Progenitor cell of endocrine pancreas (in vitro differentiated cells): ENCODE measurements at places on chromosomes 16 and 17. TPM values are rescaled to one million over a fixed set of nuclear protein-coding genes. Genes with fewer than 3 reads are reported as not detected.

GRCh38 chr17:48483471-48484131 is 47.2 kb downstream of the HOXB1 start:
- DNase-seq, result no peak

- DNase-seq, result no peak
Observed at GRCh38 chr17:48016112-48016511, 21.5 kb downstream of the COPZ2 start.

GRCh38 chr16:31880322-31880979 is 6.8 kb downstream of the ZNF267 start:
- no peak for DNase-seq

DNA sequence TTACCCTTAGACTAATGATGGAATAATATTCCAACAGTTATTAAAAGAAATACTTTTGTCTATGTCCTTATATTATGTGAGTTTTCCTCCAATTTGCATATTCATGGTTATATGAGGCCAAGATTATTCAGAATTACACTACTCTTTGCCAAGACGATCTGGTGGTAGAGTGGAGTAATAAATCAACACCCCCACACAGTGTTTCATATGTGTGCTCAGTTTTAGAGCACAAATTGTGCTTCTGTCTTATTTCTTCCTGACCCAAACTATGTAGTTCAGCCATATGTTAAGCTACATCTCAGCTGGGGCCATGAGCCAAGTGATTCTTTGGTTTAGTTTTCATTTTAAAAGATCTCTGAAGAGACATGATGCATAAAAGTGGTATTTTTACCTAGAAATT is 26.9 kb upstream of the PPM1E start:
- no peak for DNase-seq

DNA sequence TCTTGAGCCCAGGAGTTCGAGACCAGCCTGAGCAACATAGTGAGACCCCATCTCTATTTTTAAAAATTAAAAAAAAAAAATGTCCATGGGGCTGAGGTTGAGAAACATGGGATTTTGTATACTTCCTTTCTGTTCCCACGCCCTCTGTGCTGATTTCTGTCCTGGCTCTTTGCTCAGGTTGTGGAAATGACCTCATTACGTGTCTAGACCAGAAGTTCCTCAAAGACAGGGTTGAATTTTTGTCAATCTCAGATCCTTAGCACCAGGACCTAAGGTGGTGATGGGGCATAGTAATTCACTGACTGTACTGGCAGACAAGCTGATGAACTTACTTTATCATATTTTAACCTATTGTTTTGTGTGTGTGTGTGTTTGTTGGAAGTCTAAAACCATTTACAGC is 11.2 kb upstream of the HNF1B start:
- no peak for DNase-seq

GRCh38 chr16:70749681-70750601 is 51.0 kb downstream of the VAC14 start:
- no peak for DNase-seq

- no peak for DNase-seq
Observed at GRCh38 chr16:9134306-9134705, 42.9 kb downstream of the HAPSTR1 start.

DNA sequence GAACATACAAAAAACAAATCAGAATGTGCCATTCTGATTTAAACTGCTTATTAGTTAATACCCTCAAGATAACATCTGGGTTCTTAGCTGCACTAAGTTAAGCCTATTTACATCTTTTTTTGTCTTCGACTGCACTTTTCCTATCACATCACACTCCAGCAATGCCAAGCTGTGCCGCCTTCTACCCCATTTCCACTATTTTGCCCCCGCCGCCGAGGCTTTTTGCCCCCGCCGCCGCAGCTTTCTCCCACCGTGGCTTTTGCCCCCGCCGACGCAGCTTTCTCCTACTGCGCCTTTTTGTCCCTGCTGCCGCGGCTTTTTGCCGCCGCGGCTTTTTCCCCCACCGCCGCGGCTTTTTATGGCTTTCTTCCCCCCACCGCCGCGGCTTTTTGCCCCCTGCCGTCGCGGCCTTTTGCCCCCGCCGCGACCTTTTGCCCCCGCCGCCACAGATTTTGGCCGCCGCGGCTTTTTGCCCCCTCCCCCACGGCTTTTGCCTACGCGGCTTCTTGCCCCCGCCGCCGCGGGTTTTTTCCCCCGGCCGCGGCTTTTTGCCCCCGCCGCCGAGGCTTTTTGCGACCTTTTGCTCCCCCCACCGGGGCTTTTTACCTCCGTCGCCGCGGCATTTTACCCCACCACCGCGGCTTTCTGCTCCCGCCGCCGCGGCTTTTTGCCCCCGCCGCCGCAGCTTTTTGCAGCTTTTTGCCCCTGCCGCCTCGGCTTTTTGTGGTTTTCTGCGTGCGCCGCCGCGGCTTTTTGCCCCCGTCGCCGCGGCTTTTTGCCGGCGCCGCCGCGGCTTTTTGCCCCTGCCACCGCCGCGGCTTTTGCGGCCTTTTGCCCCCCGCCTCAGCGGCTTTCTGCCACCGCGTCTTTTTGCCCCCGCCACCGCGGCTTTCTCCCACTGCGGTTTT is 331.4 kb upstream of the WSB1 start:
- no peak for DNase-seq

CCL11 gene
- total RNA-seq, result not detected in 2 replicates
